ENCODE measurements at places on chromosomes 1 and 21.

DNA sequence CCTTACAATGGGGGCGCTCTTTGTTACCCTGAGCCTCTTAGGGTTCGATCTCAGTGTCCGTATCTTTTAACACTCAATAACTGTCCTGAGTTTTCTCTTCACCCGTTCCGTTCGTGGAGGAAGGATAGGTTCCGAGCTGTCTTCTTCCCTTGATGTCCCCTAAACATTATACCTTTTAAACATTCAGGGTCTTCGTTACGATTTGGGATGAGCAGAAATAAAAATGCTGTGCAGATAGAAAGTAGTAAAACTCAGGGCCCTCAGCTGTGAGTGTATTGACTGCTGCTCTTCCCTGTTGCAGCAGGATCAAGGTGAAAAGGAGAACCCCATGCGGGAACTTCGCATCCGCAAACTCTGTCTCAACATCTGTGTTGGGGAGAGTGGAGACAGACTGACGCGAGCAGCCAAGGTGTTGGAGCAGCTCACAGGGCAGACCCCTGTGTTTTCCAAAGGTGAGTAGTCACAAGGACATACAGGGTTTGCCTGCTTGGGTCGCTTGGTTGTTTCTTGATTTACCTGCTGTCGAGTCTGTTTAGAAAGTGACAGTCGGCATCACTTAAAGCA, 784 bp downstream of the RPL11 start:
- DNase-seq, result no peak

DNA sequence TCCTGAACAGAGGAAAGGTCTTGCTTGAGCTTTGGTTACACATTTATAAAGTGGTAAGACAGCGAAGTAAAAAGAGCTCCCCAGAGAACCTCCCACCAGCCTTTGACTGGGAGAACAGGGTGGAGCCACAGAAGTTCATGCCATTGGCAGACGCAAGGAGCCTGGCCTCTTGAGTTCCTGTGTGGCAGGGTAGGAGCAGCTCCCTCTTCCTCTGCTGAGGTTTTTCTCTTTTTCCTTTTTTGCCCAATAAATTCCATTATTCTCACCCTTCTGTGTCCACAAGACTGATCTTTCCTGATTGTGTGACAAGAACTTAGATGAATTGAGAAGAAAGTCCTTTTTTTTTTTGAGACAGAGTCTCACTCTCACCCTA, 4.3 kb downstream of the THEM4 start:
- DNase-seq, result no peak

GRCh38 chr1:171780583-171781175, 781 bp upstream of the METTL13 start:
- no peak for DNase-seq

GRCh38 chr21:15134701-15135470, 70.1 kb upstream of the NRIP1 start:
- no peak for DNase-seq

- DNase-seq, result no peak
Observed at GRCh38 chr1:230976360-230976759, 2.3 kb downstream of the TTC13 start.

- no peak for DNase-seq
Observed at GRCh38 chr1:177525176-177525575, 354.4 kb downstream of the BRINP2 start.

GRCh38 chr1:36835017-36835695, 199.2 kb downstream of the GRIK3 start:
- no peak for DNase-seq

- no peak for DNase-seq
Observed at GRCh38 chr1:184388971-184389370, 2.1 kb downstream of the C1orf21 start.

DNA sequence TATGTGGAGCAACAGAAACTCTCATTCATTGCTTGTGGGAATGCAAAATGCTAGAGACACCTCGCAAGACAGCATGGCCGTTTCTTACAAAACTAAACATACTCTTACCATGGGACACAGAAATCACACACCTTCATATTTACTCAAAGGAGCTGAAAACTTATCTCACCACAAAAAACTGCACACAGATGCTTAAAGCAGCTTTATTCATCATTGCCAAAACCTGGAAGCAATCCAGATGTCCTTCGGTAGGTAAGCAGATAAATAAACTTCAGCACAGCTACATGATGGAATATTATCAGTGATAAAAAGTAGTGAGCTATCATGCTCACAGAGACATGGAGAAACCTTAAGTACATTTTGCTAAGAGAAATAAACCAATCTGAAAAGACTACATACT, 124.3 kb downstream of the RERE start:
- no peak for DNase-seq

GRCh38 chr1:59199719-59200376, 97.0 kb upstream of the FGGY start:
- no peak for DNase-seq
